Frontal cortex (tissue), 4 donors: ENCODE measurements at places on chromosomes 7 and 10.

DNA sequence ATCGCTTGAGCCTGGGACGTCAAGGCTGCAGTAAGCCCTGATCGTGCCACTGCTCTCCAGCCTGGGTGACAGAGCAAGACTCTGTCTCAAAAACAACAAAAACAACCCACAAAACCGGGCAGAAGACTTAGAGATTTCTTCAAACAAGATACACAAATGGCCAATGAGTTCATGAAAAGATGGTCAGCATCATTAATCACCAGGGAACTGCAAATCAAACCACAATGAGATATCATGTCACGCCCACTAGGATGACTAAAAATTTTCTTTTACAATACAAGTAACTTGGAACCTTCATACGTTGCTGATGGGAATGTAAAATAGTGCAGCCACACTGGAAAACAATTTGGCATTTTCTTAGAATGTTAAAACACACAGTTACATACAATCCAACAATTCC is 77.3 kb upstream of the GRID1 start:
- no peak for DNase-seq

DNA sequence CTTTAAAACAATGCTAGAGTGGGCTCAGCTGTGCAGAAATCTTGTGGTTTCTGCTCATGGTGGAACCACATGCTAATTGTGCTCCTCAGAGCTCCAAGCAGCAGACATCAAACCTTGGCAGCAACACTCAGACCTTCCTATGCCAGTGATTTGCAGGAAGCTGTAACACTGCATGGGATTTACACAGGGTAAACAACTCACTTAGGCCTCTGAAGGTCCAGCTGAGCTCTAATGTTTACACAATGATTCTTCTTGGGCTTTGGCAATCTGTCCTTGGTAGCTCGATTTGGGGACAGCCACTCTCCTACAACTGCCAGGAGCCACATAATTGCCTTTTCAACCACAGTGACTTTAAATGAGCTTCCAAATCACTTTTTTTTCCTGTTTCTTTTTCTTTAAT is 97.7 kb upstream of the PDLIM1 start:
- no peak for DNase-seq

GRCh38 chr7:158116235-158116634 is 471.4 kb downstream of the PTPRN2 start:
- DNase-seq: no peak

- no peak for DNase-seq
Observed at GRCh38 chr7:82975811-82976468, 186.7 kb downstream of the PCLO start.

DNA sequence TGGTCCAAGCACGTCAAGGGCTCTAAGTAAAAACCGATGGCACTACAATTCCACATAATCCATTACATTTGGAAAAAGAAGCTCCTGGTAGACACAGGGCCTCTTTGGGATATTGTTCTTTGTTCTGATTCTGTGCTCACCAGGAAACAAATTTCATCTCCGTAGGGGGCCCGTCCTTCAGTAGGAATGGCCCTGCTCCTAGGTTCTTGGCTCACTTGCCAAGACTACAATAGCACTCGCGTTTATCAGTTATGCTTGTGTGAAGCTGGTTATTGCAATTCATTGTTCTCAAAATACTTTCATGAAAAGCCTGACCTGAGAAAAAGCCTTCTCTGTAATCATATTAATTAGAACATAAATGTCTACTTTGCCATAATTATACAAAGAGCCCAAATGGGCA is 10.3 kb upstream of the ZC3HAV1L start:
- DNase-seq: no peak

DNA sequence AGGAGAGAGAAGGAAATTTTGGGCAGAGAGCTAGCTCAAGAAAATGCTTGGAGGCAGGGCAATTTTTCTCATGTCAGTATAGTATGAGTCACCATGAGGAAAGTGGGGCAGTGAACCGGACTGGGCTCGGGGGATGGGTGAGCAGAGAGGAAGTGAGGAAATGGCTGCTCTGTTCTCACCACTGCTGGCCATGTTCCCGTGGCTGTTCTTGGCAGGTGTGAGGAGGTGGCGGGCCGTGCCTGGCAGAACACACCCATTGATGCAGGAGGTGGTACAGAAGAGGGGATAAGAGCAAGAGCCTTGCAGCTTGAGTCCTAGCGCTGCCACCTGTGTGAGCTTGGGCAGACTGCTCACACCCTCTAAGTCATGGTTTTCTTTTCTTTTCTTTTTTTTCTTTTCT is 304.4 kb upstream of the LYZL1 start:
- DNase-seq: no peak

GRCh38 chr7:127396184-127396583 is 3.7 kb upstream of the ZNF800 start:
- no peak for DNase-seq

DNA sequence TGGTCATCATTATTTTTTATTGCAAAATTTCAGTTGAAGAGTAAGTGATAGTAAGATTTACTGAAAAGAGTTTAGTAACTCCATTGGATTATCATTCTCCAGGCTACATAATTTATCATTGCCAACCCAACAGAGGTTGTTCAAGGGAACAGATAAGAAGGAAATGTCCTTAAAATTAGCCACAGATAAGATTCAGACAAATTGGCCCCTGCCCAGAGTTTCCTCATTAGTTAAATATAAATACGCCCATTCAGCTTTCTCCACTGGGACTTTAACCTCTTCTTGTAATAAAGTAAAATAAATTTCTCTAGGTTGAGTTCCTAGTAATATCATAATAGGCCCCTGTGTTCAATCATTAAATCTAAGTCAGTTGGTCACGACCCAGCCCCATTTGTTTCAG is 27.7 kb upstream of the PHYHIPL start:
- DNase-seq: no peak

DNA sequence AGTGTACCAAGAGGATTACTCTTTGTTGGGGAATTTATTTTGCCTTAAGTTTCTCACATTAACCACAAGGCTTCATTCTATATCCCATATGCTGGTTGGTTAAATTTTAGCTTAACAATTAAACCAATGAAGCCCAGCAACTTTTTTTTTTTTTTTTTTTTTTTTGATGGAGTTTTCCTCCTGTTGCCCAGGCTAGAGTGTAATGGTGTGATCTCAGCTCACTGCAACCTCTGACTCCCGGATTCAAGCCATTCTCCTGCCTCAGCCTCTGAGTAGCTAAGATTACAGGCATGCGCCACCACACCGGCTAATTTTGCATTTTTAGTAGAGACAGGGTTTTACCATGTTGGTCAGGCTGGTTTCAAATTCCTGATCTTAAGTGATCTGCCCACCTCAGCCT is 75.0 kb upstream of the MKX start:
- DNase-seq: no peak

- no peak for DNase-seq
Observed at GRCh38 chr7:44385434-44386138, 60.2 kb upstream of the CAMK2B start.

DNA sequence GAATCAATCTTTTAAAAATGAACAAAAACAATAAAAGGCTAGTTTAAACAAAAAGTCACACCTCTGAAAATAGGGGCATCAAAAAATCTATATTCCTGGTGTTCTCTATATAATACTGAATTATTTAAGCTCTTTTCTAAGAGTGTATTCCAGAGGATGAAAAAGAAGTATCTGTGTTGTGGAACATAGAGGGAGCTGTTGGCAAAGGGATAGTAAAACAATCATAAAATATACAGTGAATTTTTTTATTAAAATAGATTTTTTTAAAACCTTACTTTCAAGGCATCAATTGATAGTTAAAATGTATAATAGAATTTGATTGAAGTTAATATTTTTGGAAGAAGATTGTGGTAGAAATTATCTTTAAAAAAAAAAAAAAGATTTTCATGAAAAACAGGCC is 1409.1 kb upstream of the CELF2 start:
- no peak for DNase-seq

DNA sequence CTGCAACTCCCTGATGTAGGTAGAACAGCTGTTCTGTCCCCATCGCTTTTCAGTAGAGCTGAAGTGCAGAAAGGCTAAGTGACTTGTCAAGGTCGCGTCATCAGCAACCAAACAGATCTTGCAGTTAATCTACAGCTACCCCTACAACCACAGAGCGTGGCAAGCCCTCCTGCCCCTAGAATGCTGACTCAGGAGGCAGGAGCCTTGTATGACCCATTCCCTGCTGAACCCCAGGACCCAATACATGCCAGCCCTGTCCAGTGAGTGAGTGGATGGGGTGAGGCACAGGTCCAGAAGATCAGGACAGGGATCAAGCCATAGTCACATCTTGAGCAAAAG is 26.6 kb upstream of the GJD4 start:
- DNase-seq: no peak

DNA sequence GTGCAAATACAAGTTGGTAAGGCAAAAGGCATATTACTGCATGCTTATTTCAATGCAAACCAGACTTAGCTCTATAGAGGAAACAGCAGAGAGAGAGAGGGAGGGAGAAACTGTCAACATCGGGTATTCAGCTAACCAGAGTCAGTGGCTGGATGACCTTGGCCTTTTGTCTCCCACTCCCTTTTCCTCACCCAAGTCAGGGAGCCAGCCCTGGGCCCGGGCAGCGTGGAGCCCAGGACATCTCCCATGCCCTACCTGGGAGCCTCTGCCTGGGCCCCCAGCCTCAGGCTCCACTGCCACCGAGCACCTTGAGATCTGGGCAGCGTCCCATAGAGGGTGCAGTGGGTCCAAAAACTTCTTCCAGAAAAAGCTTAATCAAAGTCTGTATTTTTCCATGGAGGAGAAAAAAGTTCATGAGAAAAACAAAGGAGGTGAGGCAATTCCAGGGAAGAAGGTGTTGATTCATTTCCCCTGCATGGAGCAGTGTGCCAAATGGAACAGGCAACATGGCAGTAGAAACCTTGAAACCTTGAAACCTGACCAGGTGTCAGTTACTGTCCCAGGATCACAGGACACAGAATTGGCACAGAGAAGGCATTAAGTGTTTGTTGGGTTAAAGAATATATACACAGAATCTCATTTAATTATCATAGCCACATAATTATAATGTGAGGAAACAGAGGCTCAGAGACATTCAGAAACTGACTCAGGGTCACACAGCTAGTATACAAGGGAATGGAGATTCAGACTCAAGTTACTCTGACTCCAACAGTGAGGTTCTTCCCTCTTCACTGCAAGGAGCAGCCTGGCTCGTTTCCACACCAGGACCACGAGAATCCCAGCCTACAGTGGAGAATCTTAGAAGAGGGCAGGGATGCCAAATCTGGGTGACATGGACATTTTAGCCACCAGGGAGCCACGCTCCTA is 5.8 kb upstream of the NCOA4 start:
- no peak for DNase-seq

DNA sequence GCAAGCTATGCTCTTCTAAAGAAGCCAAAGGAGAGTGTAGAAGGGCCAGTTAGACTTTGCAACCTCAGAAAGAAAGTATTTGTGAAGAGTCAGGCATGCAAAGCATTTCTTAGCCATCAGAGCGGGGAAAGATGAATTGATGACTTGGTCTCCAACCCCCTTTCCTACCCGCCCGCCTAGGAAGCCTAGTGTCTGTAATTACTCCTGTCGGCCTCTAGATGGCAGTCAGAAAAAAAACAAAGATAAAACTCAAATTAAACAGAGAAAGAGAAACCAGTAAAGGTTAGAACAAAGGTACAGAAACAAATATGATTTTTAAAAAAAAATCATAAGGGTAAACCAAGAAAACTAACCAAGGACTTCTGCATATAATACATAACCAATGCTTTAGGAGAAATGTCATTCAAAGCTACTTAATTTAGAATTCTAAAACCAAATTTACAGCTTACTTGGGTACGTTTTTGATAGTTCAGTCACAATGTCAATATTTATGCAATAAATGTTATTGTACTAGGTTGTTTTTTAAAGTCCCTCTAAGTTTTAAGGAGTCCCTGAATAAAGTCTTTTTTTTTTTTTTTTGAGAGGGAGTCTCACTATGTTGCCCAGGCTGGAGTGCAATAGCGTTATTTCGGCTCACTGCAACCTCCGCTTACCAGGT is 97.6 kb downstream of the LYZL1 start:
- DNase-seq: peak; percentile 26

DNA sequence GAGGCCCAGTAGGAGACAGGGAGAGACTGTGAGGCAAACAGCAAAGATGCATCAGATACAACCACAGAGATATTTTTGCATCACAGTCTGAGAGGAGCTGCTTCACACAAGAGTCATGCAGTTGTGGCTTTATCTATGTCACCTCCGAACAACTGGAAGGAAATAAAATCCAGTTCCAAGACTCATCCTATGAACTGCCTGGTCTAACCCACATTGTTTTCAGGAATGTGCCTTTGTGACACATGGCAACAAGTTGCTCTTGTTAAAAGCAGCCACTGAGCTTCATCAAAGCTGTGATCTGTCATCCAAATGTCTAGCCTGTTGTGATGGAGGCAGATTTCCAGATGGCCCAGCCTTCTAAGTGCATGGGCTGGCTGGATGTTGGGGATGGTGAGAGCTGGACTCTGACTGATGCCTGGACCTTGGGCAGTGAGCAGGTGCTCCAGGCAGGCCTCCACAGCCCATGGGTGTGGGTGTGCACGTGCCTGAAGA is 255.0 kb downstream of the BMPER start:
- no peak for DNase-seq

DNA sequence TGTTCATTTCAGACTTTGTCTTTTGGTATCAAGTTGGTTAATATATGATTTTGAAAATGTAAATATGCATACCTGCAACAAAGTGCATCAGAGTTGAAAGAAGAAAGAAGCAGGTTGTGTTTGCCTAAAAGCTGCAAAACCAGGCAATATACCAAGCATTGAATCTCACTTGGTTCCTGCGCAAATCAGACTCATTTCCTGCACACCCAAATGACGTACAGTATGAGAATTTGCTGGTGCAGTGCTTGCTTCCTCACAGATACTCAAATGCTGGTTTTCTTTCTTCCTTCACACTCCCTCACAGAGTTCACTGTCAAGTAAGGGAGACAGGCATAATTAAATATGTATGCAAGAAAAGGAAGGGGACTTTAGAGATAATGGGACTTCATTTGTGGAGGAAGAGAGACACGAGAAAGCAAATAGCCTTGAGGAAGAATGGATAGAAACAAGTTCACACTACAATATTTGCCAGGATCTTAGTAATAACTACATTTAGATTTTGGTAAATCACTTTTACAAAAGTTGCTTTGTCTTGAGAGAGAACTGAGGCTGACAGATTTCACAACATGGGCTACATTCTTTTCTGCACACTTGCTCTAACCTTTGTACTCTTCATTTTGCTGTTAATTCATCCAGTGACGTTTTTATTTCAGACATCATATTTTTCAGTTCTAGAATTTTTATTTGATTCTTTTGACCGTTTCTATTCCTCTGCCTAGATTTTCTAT is 56.9 kb upstream of the AOAH start:
- DNase-seq: no peak

GRCh38 chr10:32131388-32131787 is 75.2 kb upstream of the KIF5B start:
- DNase-seq: no peak

- no peak for DNase-seq
Observed at GRCh38 chr7:155816996-155817395, 4.7 kb upstream of the SHH start.

- no peak for DNase-seq
Observed at GRCh38 chr7:36711256-36711655, 13.0 kb downstream of the AOAH start.
